ENCODE measurements at places on chromosomes 5 and 9.

- H3K27me3 ChIP-seq = no peaks in the 10 kb centered on the region
- no peak for DNase-seq
- no peaks in the 10 kb centered on the region for H3K36me3 ChIP-seq
- no peak overlapping the region for H3K27ac ChIP-seq
Measured at GRCh38 chr9:80320916-80321315, 749.2 kb downstream of the TLE4 start.

DNA sequence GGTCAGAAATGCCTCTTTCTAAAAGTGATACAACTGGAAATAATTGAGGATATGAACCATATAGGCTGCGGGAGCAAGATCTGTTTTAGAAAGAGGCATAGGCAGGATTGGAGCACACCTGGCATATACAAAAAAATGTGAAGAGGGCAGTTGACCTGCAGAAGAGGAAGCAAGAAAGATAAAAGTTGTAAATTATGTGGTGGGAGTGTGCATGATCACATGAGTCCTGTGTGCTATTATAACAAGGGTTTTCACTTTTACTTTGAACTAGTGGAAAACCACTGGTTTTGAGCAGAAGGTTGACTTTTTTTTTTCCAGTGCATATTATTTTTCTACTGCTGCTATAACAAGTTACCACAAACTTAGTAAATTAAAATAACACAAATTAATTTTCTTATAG, 489.3 kb downstream of the ANXA1 start:
- DNase-seq = no peak
- H3K36me3 ChIP-seq = no peaks in the 10 kb centered on the region
- no peak overlapping the region for H3K27ac ChIP-seq

GRCh38 chr9:15308511-15308910, 1.5 kb upstream of the TTC39B start:
- no peaks in the 10 kb centered on the region for H3K27me3 ChIP-seq
- H3K4me1 ChIP-seq = no peaks in the 10 kb centered on the region
- no peaks in the 10 kb centered on the region for H3K36me3 ChIP-seq
- H3K4me3 ChIP-seq = no peak overlapping the region
- no peak overlapping the region for H3K27ac ChIP-seq

DNA sequence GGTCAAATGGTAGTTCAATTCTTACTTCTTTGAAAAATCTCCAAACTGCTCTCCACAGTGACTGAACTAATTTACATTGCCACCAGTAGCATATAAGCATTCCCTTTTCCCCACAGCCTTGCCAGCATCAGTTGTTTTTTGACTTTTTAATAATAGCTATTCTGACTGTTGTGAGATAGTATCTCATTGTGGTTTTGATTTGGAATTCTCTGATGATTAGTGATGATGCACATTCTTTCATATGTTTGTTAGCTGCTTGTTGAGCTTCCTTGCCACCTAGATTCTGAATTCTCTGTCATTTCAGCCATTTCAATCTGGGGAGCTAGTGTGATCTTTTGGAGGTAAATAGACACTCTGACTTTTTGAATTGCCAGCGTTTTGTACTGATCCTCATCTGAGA, 24.0 kb downstream of the CDK20 start:
- no peaks in the 10 kb centered on the region for H3K27me3 ChIP-seq
- no peak overlapping the region for H3K27ac ChIP-seq
- H3K4me1 ChIP-seq = no peaks in the 10 kb centered on the region

- H3K4me1 ChIP-seq = 0 out of 2 replicates have a peak, but pooled peaks cover 2% of the 10 kb centered on the region
- H3K36me3 ChIP-seq = no peaks in the 10 kb centered on the region
- no peaks in the 10 kb centered on the region for H3K27me3 ChIP-seq
- no peak overlapping the region for H3K27ac ChIP-seq
Measured at GRCh38 chr5:54063817-54064216, 246.6 kb downstream of the ARL15 start.

DNA sequence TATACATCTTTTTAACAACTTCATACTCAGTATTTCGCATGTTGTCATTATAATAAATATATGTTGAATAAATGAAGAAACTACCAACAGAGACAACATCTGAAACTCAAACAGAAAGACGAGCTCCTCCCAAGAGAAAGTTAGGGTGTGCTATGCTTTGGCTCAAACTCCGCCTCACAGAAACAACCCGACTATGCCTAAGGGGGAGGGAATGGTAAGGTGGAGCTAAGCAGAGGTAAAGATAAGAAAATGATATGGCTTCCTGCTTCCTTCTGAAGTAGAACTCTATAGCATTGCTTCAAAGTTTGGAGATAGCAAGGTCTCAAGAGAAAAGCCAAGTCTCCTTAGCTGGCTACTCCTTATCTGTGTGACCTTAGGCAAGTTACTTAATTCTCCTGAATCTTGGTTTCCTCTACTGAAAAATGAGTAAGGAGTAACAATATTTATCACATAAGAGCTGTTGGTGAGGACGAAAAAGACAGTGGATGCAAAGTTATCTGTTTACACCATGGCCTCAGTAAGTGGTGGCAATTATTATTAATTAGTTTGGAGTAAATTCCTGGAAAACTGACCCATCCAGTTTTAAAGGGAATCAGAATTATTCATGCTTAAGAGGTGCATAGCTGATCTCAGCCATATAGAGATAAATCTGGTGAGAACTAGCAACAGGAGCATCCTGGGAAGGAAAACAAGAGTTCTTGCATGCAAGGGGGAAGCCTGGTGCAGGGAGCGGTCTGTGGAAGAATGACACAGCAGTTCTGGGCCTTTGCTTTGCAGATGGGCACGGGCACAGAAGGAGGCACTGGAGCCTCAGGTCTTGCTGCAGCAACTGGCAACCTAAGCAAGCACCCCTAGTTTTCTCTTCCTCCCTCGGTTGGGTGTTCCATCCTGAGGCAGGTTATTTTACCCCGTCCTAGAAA, 73.3 kb downstream of the GLIS3 start:
- no peaks in the 10 kb centered on the region for H3K36me3 ChIP-seq
- H3K27ac ChIP-seq = no peak overlapping the region
- 0 out of 2 replicates have a peak, but pooled peaks cover 2% of the 10 kb centered on the region for H3K4me1 ChIP-seq
- H3K4me3 ChIP-seq = no peak overlapping the region
- no peak for DNase-seq

GRCh38 chr5:138579517-138579863, 4.3 kb upstream of the HSPA9 start:
- H3K27ac ChIP-seq = no peak overlapping the region
- no peaks in the 10 kb centered on the region for H3K27me3 ChIP-seq
- no peak overlapping the region for H3K4me3 ChIP-seq
- no peak for DNase-seq
- H3K36me3 ChIP-seq = no peaks in the 10 kb centered on the region

- H3K36me3 ChIP-seq = no peaks in the 10 kb centered on the region
- H3K27me3 ChIP-seq = no peaks in the 10 kb centered on the region
- no peak for DNase-seq
- no peak overlapping the region for H3K27ac ChIP-seq
Measured at GRCh38 chr9:112316258-112316943, 17.0 kb downstream of the PTBP3 start.

- no peak overlapping the region for H3K4me3 ChIP-seq
- H3K27me3 ChIP-seq = no peaks in the 10 kb centered on the region
- H3K4me1 ChIP-seq = peaks cover 2% of the 10 kb centered on the region
- H3K27ac ChIP-seq = no peak overlapping the region
- no peak for DNase-seq
Measured at GRCh38 chr5:34750206-34750605, 88.8 kb upstream of the TTC23L start.

DNA sequence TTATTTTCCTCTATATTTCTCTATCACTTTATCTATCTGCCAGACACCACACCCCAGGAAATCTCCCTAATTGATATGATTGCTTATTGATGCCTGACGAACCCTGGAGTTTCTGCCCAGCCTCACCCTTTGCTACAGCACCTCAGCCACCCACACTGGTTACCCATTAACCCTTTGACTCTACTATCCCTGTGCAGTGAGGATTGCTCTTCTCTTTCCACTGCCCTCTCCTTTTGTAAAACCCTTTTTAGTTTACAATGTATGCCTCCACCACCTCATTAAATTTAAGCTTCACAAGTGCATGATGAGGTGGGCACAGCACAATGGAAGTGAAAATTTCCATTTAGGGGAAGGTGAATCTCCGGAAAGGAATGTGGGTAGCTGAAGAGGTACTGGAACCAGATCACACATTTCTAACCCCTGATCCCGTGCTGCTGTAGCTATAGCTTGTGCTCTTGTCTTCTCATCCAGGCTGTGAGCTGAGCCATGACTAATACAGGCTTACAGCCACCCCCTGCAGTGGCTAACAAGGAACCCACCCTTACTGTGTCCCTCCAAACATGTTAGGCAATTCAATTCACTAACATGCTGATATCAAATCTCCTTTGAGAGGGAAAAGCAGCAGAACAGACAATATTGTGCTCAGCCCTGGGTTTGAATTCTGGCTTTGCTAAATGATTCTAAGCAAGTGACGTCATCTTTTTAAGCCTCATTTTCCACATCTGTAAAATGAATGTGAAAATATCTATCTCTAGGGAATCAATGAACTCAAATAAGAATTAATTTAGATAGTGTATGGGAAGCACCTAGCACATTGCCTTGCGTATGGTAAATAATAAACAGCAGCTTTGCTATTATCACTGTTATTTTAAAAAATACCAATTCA, 186.9 kb upstream of the TRIM32 start:
- H3K36me3 ChIP-seq = no peaks in the 10 kb centered on the region
- no peak for DNase-seq
- no peak overlapping the region for H3K4me3 ChIP-seq
- no peaks in the 10 kb centered on the region for H3K4me1 ChIP-seq
- no peaks in the 10 kb centered on the region for H3K27me3 ChIP-seq

DNA sequence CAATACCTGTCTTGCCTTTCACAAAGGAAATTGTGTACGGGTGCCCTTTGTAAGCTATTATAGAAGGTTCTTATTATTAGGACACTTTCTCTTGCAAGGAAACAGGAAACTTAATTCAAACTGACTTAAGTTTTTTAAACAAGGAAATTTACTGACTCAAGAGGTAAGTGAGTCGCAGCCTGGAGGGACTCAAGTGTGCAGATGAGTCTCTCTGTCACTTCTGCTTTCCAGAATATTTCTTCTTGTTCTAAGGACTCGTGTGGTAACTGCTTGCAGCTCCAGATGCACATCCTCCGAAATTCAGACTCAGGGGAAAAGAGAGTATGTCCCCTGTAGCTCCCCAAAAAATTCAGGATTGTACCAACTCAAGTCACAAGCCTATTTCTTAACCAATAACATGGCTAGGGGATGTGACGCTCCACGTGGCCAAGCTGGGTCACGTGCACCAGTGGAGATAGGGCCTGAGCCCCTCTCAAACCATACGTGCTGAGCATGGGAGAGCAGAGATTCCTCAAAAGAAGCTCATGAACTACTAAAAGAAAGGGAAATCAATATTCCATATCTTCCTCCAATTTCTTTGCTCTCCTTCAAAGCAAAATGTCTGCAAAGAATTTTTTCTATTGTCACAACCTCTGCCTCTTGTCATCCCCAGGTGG, 49.2 kb upstream of the ERCC6L2 start:
- no peaks in the 10 kb centered on the region for H3K27me3 ChIP-seq
- H3K36me3 ChIP-seq = no peaks in the 10 kb centered on the region
- no peak overlapping the region for H3K4me3 ChIP-seq

GRCh38 chr9:75036793-75037192, 8.7 kb upstream of the CARNMT1 start:
- H3K36me3 ChIP-seq = no peaks in the 10 kb centered on the region
- no peaks in the 10 kb centered on the region for H3K27me3 ChIP-seq
- no peaks in the 10 kb centered on the region for H3K4me1 ChIP-seq
- no peak for DNase-seq
- no peak overlapping the region for H3K27ac ChIP-seq

GRCh38 chr5:76365561-76365960, 37.5 kb upstream of the IQGAP2 start:
- no peak overlapping the region for H3K27ac ChIP-seq
- H3K4me3 ChIP-seq = no peak overlapping the region
- DNase-seq = no peak
- H3K27me3 ChIP-seq = no peaks in the 10 kb centered on the region

GRCh38 chr5:52725808-52726207, 61.9 kb upstream of the ITGA1 start:
- no peak for DNase-seq
- no peaks in the 10 kb centered on the region for H3K27me3 ChIP-seq
- H3K4me3 ChIP-seq = no peak overlapping the region
- no peaks in the 10 kb centered on the region for H3K4me1 ChIP-seq

DNA sequence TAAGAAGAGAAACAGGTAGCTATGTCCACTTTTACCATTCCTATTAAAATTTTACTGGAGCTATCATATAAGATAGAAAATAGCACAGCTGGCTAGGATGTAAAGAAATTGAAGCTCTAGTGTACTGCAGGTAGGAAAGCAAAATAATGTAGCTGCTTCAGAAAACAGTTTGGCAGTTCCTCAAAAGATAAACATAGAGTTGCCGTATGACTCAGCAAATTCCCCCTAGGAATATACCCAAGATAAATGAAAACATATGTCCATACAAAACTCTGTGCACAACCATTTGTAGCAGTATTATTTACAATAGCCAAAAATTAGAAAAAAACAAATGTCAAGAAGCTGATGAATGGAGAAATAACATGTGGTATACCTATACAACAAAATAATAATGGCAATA, 64.6 kb upstream of the SHISAL2B start:
- no peaks in the 10 kb centered on the region for H3K36me3 ChIP-seq
- no peak overlapping the region for H3K27ac ChIP-seq
- H3K4me3 ChIP-seq = no peak overlapping the region
- H3K27me3 ChIP-seq = no peaks in the 10 kb centered on the region
- no peaks in the 10 kb centered on the region for H3K4me1 ChIP-seq
- DNase-seq = no peak

- H3K36me3 ChIP-seq = peaks cover 7% of the 10 kb centered on the region
- H3K4me1 ChIP-seq = peaks cover 2% of the 10 kb centered on the region
- no peak overlapping the region for H3K4me3 ChIP-seq
Measured at GRCh38 chr5:149544028-149544420, 7.2 kb downstream of the CSNK1A1 start.

DNA sequence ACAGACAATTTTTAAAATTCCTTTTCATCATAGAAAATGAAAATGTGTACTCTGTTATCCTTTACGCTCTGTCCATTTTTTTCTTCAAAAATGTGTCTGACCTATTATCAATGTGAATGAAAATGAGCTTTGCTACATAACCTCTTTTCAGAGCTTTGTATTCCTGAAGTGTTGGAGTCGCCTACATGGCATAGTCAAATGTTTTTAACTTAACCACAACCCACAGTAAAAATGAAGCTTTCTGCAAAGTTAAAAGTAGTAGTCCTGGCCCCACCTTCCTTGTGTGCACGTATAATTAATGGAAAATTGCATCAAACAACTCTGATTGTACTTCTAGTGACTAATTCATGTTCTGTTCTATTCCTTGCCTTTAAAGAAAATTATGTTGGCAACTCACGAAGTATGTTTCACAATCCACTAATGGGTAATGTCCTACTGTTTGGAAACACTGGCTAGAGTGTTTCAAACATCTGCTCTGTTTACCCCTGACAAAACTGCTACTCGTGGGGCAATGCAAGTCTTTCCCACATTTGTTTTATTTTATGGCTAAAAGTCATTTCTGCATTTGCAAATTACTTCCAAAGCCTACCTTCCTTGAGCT, 18.6 kb upstream of the PSAT1 start:
- no peaks in the 10 kb centered on the region for H3K4me1 ChIP-seq
- no peaks in the 10 kb centered on the region for H3K27me3 ChIP-seq
- DNase-seq = no peak

DNA sequence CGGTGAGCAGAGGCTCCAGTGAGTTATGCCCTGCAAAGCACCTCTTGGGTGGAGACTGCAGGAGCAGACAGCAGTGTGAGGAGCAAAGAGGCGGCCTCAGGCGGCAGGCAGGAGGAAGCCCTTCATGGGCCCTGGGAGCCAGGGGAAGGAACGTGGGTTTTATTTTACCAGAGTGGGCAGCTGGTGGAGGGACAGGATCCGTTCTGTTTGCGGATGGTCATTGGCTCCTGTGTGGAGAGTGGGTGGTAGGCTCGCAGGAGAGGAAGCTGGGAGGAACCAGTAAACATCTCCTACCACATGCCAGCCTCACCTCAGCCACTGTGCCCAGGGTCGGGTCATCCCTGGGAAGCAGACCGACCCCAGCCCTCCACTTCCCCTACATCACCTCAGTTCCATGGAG, 24.4 kb downstream of the HNRNPH1 start:
- H3K4me3 ChIP-seq = no peak overlapping the region
- no peak overlapping the region for H3K27ac ChIP-seq
- H3K36me3 ChIP-seq = peaks cover 38% of the 10 kb centered on the region
- H3K4me1 ChIP-seq = no peaks in the 10 kb centered on the region

Measured in iPS DF 6.9 (cell line).